Activated CD4-positive, alpha-beta T cell treated with anti-CD3 and anti-CD28 coated beads for 24 hours (primary cell): ENCODE measurements at places on chromosomes 1 and 21.

DNA sequence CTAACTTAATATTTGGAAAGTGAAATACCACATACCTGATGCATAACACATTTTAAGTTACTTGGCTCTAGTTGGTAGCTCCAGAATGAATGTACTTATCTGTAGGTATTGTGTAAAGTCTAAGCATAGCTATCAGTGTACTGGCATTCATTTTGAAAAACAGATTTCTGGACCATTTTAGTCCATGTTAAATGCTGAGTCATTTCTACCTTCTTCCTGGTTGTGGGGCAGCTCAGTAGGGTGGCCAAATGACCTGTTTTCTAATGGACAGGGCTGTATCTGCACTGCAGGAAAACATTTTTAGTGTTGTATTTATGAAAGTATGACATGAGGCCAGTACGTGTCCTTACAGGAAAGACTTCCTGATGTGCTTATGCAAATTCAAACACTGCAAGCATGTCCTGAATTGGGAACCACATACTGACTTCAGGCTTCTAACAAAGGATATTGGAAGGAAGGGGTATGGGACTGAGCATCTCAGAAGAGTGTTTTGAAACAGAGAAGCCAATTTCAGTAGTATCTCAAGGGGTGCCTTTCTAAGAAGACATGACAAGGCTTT is 300.3 kb upstream of the B3GALT2 start:
- no peak for DNase-seq

DNA sequence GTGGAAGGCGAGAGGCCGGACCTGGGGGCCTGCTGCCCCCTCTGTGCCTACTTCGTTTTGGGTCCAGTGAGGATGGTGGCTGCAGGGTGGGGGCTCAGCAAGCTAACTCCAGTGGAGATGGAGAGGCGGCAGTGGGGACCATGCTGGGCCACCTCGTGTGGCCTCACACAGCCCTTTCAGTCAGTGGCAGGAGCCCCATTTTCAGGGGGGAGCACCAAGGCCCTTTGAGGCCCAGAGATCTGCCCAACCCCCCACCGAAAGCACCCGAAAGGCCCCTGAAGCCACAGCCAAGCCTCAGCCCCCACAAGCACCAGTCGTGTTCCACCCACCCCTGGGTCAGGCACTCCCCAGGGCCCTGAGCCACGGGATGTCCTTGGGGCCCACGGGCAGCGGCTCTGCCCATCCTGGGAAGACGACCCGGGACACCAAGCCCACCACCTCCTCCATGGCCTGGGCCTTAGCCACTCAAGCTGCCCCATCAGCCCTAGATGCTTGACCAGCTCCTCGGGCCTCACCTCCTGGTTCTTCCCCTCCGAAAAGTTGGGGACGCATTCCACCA is 345 bp downstream of the FTCD start:
- no peak for DNase-seq

DNA sequence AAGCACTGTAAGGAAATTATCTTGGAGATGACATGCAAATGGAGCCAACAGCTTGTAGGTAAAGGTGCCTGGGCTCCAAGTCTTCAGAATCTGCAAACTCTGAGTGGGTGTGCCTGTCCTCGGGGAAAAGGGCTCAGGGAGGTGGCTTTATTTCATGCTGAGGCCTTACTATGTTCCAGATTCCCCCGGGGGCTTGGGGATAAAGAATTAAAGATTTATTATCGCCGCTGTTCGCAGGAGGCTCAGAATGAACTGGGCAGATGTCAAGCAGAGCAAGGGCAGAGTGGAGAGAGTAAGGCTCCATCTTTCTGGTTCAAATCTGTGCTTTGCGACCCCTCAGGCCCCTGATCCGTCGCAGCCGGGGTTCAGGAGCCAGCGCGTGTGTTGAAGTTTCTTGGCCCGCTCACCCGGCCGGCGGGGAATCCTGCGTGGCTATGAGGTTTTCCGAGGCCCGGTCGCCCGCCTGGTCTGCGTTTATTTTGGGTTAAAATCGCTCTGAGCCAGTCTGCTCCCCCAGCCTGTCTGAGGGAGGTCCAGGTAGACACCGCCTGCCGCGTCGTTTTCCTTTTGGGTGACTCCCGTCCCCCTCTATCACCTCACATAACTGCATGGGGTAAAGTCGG is 19.5 kb downstream of the RHOU start:
- no peak for DNase-seq

GRCh38 chr1:243315455-243315854 is 59.6 kb downstream of the SDCCAG8 start:
- DNase-seq = no peak

- DNase-seq = no peak
Measured at GRCh38 chr1:31747304-31747703, 16.8 kb downstream of the ADGRB2 start.

DNA sequence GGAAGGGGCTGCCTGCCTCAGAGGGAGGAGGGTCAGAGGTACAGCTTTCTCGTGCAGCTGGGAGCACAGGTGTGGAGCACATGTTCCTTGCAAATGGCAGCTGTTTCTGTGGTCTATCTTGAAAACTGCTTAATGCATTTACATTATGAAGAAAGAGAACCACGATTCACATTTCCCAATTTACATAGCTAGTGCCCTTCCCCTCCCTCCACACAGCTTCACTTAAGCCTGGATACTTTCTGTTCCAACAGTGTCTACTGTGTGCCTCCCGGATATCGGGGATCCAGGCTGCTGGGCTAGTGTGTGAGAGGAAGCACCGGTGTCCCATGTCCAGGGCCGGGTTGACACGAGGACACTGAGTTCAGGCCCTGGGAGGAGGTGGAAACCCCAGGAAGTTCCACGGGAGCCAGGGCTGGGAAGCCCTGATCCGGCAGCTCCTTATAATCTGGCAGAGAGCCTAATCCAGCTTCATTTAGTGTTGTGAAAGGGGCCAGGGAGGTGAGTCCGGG is 31.6 kb downstream of the TMCC2 start:
- DNase-seq = no peak

- no peak for DNase-seq
Measured at GRCh38 chr1:2235300-2235998, 7.3 kb downstream of the SKI start.

DNA sequence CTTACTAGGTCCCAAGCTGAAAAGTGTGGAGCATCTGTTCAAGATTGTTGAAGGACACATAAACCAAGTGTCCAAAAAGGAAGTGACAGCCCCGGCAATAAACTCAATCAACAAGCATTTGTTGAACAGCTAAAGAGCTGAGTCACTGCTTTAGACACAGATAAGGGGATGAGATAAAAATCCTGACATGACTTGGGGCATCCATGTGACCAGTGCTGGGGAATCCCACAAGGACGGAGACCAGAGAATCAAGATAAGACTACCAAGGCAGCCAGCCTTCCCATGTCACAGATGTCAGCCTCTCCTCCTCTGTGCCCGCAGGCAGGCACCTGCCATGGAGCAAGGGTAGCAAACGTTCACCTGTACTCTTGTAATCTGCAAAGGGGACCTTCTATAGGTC is 118.6 kb upstream of the KAZN start:
- DNase-seq = no peak

DNA sequence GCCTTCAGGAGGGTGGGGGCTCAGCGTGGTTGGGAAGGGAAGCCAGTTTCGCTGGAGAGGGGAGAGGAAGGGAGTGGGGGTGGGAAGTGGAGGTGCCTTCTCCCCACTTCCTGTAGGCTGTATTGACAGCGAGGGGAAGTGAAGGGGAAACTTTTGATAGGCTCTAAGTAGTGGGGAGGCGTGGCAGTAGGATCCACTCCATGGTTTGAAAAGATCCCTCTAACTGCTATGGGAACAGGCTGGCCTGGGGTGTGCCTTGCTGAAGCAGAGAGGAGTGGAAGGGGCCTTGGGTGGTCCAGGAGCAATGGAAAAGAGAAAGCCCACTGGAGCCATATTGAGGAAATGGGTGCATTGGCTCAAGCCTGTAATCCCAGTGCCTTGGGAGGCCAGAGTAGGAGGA is 20.2 kb downstream of the C1orf115 start:
- DNase-seq = no peak

GRCh38 chr1:19735440-19736127 is 64.1 kb downstream of the TMCO4 start:
- DNase-seq = no peak

- DNase-seq = no peak
Measured at GRCh38 chr1:183739082-183739481, 65.8 kb upstream of the RGL1 start.

DNA sequence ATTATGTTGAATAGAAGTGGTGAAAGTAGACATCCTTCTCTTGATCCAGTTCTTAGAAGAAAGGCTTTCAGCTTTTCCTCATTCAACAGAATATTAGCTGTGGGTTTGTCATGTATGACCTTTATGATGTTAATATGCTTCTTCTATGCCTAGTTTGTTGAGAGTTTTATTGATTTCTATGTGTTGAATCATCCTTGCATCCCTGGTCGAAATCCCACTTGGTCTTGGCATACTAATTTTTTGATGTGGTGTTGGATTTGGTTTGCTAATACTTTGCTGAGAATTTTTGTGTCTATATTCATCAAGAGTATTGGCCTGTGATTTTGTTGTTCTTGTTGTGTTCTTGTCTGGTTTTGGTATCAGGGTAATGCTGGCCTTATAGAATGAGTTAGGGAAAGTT is 20.9 kb downstream of the CD55 start:
- DNase-seq = no peak

DNA sequence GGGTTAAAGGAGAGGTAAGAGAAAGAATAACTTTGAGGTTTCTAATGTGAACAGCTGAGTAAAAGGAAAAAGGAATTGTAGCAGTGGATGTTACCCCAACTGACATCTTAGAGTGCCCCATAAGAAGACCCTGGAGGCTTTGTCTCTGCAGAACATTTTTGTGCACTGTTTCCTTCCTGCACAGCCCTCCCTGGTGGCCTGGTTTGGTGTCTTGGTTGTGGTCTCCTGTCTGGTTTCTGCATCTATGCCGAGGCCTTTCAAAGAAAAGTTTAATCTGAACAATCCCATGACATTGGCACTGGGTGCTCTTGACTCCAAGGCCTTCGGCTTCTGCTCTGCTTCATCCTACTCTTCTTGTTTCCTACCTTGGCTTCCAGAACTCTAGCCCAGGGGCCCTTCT is 57.8 kb downstream of the RHOU start:
- DNase-seq = no peak

DNA sequence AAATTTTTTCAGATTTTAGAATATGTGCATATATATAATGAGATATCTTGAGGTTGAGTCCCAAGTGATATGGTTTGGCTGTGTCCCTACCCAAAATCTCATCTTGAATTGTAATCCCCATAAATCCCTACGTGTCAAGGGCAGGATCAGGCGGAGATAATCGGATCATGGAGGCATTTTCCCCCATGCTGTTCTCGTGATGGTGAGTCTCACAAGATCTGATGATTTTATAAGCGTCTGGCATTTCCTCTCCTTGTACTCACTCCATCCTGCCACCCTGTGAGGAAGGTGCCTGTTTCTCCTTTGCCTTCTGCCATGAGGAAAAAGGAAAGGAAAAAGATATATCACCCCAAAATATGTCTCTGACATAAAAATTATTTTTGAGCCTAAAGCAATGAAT is 64.6 kb downstream of the TOR3A start:
- DNase-seq = no peak

GRCh38 chr21:15754640-15755039 is 24.9 kb downstream of the USP25 start:
- DNase-seq = no peak

DNA sequence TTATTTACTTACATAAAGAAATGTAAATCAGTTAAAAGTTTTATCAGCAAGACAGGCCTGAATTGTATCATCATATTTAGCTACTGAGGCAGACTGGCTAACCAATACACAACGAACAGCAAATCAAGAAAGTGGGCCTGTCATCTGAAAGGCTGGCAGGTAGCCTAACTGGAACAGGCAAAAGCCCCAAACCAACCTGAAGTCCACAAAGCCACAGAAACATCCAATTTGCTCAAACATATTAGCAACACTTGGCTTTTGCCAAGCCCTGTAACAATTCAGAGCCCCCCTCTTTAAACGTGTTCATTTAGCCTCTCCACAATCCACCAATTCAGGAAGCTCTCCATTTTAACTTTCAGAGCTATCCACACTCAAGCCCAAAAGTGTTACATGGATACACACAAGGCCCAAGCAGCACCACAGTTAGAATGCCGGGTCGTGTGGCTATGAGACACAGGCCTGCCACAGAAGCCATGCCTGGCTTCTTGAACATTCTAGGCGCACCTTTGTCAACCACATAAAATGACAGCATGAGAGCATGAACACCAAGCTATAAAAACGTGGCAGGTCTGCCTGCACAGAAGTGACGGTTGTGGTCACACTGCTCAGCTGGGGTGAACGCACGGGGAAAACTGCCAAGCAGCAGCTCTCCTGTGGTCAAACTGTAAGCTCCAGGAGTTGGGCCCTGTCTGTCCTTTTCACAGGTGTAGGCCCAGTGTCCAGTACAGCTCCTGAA is 49.3 kb downstream of the CD34 start:
- DNase-seq = no peak

GRCh38 chr1:10765734-10766478 is 30.5 kb downstream of the CASZ1 start:
- DNase-seq = no peak

DNA sequence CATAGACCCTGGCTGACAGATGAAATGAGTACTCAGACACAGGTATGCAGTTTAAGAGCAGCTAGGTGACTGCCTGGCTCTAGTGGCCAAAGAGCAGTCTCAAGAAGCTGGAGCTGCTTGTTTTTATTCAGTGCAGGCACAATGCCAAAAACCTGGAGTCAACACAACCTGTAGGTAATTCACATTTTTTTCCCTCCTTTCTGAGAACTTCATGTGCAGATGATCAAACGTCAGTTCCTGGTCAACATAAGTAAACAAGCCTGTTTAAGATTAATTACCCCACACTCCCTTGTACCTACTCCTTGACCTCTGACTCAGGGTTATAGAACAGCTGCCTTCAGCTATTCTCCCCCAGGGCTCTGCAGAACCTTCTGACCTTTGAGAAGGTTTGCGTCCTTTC is 17.3 kb upstream of the ACADM start:
- no peak for DNase-seq

- DNase-seq = no peak
Measured at GRCh38 chr1:154962795-154963330, 1.3 kb upstream of the PYGO2 start.

GRCh38 chr1:190472042-190472441 is 5.6 kb downstream of the BRINP3 start:
- no peak for DNase-seq

GRCh38 chr1:78061825-78062523 is 16.2 kb downstream of the GIPC2 start:
- DNase-seq = no peak
